ENCODE measurements at places on chromosomes 2 and 18. TPM values are rescaled to one million over a fixed set of nuclear protein-coding genes. Genes with fewer than 3 reads are reported as not detected.

Gene MGAT5
- 49.4 TPM for total RNA-seq

GRCh38 chr18:51767293-51767692, 569.8 kb upstream of the MEX3C start:
- no peak for DNase-seq

- no peak for DNase-seq
Measured at GRCh38 chr2:1219901-1220573, 193.2 kb upstream of the TPO start.

DNA sequence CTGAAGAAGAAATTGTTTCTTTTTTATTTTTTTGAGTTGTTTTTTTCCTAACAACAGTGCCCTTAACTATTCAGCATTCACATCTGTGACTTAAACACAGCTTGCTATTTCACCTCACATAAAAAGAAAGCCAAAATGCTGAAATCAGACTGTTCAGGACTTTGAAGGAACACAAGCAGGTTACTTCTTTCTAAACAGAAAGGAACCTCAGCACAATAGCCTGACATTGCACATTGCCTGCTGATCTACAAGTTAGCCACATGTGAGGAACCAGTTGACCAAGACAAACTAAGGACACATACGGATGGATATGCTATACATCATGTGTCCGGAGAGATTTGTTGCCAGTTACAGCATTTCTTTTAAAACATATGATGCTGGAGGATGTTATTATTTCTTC, 331.1 kb downstream of the FSIP2 start:
- DNase-seq: no peak
